ENCODE measurements at places on chromosomes 7 and 10. TPM values are rescaled to one million over a fixed set of nuclear protein-coding genes. Genes with fewer than 3 reads are reported as not detected.

DNA sequence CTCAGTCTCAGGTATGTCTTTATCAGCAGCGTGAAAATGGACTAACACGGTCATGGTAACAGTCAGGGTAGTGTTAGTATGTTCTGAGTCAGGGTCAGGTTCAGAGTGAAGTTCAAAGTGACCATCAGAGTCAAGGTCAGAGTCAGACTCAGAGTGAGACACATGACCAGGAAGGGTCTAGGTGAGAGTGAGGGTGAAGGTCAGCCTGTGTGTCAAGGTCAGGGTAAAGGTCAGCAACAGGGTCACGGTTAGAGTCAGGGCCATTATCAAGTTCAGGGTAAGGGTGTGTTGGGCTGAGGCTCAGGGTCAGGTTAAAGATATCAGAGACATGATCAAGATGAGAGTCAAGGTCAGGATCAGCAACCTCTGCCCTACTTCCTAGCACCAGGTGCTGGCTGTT lies 4.0 kb downstream of the MRPS24 start:
- DNase-seq = no peak

DNA sequence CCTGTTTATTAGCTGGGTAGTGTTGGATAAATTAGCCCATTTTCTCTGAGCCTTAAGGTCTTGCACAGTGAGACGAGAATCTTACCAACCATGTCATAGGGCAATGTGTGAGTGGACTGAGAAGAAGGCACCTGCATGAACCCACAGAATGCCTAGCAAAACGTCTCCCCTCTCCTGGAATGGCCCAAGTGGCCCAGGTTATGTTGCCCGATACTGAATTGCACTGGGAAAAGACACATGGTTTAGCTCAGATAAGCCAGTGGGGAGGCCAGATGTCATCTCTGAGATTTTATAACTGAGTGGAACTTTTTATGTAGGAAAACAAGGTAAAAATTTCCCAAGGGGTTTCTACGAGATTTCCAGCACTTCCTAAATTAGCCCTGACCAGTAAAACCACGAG lies 104.7 kb upstream of the IKZF1 start:
- DNase-seq = no peak

Gene TDRD1
- total RNA-seq = not detected

Gene PDZD7
- 2.8 TPM for total RNA-seq

GRCh38 chr7:32178677-32179366 lies 108.6 kb upstream of the PDE1C start:
- no peak for DNase-seq

Gene ECHS1
- 120 TPM for total RNA-seq

- peak; percentile 49 for DNase-seq
These were observed 29.3 kb upstream of the KCNK18 start for GRCh38 chr10:117167789-117168674.

DNA sequence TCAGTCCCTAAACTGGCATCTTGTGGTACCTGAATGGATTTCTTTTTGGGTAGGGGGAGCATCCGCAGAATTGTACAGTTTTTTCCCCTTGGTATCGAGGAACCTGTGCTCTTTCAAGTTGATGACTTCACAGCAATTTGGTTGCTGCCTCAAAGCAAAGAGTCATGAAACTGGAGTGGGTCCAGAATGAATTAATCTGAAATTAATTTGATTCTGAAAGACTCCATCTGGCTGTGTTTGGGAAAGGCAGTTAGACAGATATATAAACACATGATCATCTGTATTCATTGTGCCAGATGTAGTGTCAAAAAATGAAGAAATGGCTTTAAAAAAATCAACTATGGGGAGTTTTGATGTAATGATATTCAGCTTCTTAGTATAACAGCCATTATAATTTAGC lies 136.1 kb downstream of the CELF2 start:
- DNase-seq = no peak

Measured in PC-3 (cell line).